ENCODE measurements at places on chromosomes 2 and 18.

GRCh38 chr2:197191940-197192322 is 118.6 kb downstream of the ANKRD44 start:
- no peak for DNase-seq

DNA sequence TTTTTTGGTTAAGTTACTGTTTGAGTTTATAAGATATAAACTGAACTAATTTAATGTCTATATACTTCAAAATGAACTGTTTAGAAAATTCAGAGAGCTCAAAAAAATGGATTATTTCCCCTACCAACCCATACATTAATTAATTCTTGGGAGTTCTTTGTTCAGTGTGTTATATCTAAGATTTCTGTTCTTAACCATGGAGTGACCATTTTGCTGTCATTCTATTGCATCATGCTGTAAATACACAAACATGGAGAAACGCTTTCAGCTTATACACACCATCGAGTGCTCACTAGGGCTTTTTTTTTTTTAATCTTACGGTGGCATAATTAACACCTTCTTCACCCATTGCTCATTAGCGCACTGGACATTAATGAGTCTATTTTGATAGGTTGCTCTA is 33.4 kb upstream of the TBR1 start:
- DNase-seq = no peak

DNA sequence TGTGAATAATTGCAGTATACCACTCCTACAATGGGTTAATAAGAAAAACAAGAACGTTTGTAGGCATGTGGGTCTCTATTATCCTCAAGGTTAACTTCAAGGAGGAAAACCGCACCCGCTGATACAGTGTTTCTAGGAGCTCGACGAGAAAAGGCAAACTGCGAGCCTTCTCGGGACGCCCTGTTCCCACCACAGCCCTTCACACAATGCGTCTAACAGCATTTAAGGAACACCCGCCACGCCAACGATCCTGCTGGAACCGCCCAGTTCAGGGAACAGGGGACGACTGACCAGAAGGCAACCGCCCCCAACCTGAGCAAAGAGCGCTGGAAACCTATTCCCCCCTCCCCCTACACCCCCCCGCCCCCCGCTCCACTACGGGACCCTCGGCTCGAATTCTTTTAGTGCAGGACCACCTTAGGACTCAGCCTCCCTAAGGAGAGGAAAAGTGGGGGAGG is 710 bp upstream of the TMSB10 start:
- no peak for DNase-seq

GRCh38 chr18:47036298-47036874 is 965 bp upstream of the ELOA2 start:
- DNase-seq = no peak

DNA sequence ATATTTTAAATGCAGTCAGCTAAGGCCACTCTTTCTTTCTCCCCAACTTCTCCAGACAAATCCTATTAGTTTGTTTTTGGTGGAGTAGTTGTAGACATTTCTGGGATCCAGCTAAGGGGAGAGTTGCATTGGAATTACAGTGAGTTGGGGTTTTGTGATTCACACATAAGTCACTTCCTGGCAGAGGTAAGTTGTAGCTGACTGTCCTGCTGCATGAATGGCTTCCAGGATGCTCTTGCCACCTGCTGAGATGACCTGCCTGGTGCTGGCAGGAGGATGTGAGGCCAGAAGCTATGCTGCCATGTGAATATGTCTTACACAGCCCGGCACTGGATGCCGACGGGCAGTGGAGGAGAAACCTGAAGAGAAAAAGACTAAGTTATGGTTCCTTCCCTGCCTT is 243.7 kb downstream of the TDRD15 start:
- no peak for DNase-seq

DNA sequence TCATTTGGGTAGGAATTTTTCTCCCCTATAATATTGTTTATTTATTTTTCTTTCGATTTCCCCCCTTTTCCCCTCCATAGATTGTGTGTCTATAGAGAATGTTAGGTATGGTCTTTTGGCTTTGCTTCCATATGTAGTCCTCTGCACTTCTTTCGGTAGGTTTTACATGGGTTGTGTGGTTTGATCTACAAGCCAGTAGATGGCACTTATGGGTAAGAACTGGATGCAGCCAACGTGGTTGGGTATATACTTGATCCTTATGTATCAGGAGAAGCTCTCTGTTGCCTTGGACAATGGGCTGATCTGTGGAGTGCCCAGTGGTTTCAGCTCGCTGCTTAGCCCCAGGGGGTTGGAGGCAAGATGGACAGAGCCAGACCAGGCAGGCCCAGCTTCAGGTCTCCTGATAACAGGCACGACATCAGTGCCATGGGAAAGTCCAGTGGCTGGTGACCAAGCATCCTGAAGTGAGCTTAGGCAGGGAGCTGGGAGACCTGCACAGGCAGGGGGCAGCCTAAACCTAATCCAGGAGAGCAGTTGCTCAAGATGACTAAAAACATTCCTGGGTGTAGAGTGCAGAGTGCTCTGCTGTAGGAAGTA is 488.3 kb downstream of the CCDC85A start:
- DNase-seq = no peak

GRCh38 chr2:101076581-101076980 is 74.5 kb downstream of the RPL31 start:
- no peak for DNase-seq

- no peak for DNase-seq
These were observed 49.6 kb downstream of the SMIM21 start for GRCh38 chr18:75377926-75378325.

GRCh38 chr2:69436938-69437750 is at the start of gene NFU1:
NFU1 (minus strand) TSS chr2:69437435; CDS start chr2:69437422, 13 bp downstream.
- DNase-seq = peak; percentile 80

GRCh38 chr2:156001851-156002250 is 330.7 kb downstream of the NR4A2 start:
- no peak for DNase-seq

GRCh38 chr2:4561196-4561595 is 857.8 kb downstream of the DCDC2C start:
- no peak for DNase-seq

DNA sequence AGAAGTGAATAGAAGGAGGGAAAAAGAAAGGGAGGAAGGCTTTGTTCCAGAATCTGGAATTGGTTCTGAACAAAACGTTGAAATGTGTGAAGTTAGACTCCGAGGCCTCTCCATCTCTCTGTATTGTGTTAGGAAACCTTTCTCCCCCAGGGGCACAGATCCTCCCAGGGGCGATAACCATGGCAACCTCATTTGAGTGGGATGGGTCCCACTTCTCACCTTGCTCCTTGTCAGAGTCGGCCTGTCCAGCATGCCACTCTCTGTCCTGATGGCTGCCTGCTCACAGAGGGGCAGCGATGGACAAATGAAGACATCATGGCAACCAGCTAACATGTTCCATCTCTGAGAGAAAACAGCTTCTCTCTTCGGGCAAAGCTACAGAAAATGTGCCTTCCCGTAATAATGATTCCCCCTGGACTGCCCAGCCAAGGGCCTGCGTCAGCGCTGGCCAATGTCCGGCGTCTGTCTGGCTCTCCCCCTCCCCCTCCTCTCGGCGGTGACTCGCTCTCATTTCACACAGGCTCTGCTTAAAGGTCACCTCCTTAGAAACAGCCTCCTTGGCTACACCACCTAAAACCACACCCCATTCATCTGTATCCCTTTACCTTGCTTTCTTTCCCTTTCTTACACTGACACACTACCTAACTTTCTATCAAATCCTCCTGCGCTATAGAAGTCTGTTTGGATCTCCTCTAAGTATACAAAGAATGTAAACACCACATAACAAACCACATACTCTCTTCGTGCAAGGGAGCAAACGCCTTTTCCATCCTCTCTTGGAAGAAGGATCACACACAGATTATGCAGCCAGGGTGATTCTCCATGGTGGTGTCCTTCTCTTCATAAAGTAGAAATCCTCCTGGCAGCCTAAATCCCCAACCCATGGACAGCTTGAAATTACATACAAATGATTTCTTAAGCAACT is 32.1 kb upstream of the TTC39C start:
- DNase-seq = no peak

DNA sequence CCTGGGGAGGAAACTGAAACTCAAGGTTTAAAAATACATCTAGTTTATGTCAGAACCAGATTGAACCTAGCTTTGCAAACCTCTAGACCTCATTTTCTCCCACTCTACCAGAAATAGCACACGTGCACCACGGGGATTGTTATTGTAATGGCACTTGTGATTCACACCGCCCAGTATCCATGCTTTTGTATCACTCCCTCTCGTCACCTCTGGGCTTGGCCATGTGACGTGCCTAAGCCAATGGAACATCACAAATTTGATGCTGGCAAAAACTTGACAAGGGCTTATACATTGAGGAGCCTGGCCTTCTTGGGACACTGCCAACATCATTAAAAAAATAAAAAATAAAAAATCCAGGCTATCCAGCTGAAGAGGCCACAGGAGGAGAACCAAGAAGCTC is 495.8 kb upstream of the POU3F3 start:
- no peak for DNase-seq

DNA sequence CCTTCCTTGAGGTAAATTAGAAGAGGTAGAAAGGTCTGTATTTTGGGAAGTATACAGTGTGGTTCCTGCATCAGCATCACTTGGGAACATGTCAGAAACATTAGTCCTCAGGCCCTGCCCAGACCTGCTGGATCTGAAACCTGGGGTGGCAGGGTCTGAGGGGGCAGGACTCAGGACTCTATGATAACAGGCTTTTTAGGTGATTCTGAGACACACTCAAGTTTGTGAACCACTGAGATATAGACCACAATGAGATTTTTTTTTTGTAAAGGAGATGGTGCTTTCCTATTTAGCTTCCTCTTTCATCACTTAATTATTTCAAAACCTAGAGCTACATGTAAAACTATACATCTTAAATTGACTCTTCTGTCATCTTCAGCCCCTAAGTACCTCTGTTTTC is 262.7 kb upstream of the SPOPL start:
- DNase-seq = no peak

DNA sequence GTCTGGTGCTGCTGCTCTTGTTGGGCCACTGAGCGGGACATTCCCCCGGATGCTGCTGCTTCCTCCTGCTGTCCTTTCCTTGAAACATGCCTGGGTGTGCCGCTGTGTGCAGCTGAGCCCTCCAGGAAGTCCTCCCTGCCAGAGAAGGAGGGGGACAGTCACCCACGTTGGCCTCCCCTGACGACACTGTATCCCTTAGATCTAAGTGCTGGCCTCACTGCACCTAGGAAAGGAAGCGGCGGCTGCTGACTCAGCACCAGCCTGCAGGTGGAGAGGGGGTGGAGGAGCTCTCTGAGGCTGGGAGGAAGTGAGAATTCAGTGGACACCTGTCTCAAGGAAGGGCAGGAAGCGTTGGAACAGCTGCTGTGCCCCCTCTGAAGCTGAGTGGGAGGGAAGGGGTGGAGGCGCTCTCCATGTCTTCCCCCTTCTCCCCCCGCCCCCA is 239.8 kb downstream of the HAUS1 start:
- no peak for DNase-seq

DNA sequence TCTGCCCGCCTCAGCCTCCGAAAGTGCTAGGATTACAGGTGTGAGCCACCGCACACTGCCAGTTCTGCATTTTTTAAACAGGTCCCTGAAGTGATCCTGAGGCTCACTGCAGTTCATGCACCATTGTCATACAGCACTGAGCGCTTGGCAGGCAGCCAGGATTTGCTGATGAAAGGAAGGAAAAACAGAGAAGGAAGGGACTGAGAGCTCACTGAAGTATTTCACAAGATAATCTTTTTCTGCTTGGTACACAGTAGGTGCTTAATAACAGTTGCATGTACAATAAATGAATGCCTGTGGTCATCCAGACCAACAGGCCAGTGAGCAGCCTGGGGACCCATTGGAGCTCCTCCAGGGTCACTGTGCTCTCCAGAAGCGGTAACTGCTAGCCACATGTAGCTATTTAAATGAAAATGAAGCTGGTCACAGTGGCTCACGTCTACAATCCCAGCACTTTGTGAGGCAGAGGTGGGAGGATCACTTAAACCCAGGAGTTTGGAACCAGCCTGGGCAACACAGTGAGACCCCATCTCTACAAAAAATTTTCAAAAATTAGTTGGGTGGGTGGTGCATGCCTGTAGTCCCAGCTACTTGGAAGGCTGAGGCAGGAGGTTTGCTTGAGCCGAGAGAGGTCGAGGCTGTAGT is 33.1 kb upstream of the SMAD7 start:
- no peak for DNase-seq

DNA sequence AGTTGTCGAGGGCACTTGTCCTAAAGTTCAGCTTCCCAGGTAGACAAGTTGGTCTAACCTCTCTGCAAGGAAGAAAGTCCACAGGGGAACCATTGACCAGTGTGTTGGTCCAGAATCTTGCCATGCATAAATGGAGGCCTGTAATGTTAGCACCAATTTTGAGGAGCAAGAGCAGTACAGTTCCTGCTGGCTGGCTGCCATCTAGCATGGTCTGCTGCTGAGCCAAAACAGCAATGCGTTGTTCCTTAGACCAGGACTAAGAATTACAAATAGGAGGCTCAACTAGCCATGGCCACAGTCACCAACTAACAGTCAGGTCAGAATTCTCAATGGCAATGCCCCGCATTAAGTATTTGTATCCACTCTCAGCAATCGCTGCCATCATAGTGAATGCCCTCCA is 72.8 kb upstream of the WIPF1 start:
- DNase-seq = no peak

DNA sequence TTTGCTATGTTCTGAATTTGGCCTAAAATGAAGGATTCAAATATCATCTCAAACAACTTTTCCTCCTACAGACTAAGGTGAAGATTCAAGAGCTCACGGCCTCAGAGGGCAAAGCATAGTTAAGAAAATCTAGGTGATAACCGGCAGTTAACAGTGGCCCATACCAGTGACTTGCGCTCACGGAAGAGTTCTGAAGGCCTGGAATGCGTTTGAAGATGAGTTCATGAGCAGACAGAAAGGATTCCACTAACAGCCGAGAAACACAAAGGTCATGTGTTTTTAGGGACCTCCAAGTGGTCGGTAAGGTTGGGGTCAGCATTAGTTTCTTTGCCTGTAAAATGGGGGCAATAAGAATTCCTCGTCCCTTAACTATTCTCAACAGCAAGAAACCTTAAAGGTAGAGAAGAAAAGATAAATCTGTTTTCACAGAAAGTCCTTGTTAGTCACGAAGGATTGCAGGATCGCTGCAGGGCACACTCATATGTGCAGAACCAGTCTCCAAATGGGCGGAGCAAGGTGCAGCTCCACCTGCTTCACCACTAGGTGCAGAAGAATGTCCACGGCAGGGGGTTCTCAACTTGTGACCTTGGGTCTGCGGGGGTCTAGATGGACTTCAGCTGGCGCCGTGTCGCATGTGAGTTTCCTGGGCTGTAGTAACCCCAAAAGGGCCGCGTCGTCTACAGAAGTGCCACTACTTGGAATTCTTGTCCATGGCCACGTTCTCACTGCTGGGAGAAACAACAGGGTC is 708 bp upstream of the RPIA start:
- DNase-seq = peak; percentile 20

DNA sequence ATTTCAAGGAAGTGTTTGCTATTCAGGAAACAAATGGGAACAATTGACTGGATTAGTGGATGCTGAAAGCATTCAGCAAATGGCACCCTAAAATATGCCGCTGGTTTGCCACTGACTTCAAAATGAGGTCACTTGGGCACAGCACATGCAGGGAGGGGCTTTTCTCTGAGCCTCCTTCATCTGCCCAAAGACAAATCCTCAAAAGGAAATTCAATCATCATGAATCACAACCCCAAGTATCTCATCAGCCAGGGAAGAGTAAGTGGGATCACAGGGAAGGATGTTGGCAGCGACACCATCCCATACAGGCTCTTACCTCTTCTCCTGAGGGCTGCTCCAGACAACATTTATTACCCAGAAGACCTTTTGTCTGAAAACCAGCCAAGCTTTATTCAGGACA is 14.4 kb upstream of the SP140L start:
- no peak for DNase-seq

GRCh38 chr2:156380117-156380645 is 47.7 kb upstream of the NR4A2 start:
- no peak for DNase-seq
